Right ventricle myocardium inferior (tissue), 1 donor: ENCODE measurements at places on chromosomes 3 and 15.

DNA sequence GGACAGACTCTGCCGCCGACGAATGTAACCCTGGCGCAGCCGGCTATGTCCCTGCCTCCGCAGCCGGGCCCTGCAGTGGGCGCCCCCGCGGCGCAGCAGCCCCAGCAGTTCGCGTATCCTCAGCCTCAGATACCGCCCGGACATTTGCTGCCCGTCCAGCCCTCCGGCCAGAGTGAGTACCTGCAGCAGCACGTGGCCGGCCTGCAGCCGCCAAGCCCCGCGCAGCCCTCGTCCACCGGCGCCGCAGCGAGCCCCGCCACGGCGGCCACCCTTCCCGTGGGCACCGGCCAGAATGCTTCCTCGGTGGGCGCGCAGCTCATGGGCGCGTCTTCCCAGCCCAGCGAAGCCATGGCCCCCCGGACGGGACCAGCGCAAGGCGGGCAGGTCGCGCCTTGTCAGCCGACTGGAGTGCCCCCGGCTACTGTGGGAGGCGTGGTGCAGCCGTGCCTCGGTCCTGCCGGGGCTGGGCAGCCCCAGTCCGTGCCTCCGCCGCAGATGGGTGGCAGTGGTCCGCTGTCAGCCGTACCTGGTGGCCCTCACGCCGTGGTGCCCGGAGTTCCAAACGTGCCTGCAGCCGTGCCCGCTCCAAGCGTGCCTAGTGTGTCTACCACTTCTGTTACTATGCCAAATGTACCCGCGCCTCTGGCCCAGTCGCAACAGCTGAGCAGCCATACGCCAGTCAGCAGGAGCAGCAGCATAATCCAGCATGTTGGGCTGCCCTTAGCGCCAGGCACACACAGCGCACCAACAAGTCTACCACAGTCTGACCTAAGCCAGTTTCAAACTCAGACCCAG is 2.4 kb downstream of the TSC22D2 start:
- DNase-seq = peak; percentile 74

GRCh38 chr3:184525337-184526087 is 36.1 kb upstream of the EPHB3 start:
- peak; percentile 65 for DNase-seq

DNA sequence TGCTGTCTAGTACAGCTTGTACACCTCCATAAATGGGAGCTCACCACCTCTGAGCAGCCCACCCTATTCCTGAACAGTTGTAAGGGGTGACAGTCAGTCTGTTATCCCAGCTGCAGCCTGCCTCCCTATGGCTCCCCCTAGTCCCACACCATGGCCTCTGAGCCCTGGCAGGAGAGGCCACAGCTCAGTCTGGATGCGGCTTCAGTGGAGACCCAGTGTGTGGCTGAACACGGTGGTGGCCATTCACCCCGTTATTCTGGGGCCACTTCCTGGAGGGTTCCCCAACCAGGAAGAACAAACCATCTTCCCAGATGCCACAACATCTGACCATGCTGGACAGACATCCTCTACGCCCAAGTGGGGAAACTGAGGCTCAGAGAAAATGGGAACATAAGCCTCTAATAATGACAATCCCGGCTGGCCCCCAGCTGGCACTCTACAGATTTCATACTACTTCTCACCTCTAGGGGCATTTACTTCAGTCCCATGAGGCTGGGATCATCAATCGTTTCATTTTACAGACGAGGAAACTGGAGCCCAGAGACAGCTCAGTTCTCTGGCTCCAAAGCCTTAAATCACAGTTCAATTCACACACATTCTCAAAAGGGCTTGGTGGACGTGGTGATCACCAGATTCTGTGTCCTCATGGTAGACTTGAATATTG is 9.2 kb upstream of the GRIP2 start:
- no peak for DNase-seq

GRCh38 chr3:8359133-8359532 is 142.5 kb upstream of the LMCD1 start:
- no peak for DNase-seq

DNA sequence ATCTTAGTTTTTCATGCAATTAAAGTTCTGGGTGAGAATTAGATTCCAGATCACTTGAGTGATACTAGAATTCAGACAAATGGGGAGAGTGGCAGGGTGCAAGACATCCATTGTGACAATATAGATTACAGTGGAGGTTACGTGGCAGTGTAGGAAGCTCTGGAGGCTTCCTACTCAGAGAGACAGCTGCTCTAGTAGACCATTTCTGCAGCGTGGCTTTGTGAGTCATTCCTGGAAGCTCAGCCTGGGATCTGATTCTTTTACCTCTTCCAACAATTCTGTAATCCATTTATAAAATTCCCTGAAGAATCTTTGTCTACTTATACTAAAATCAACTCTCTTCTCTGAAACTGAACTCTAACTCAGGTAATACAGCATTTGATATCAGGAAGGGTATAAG is 90.4 kb upstream of the ASB14 start:
- DNase-seq = no peak

- DNase-seq = no peak
Observed at GRCh38 chr3:157369727-157370421, 66.8 kb upstream of the PTX3 start.

- DNase-seq = no peak
Observed at GRCh38 chr15:27796405-27797320, 302.5 kb downstream of the OCA2 start.

DNA sequence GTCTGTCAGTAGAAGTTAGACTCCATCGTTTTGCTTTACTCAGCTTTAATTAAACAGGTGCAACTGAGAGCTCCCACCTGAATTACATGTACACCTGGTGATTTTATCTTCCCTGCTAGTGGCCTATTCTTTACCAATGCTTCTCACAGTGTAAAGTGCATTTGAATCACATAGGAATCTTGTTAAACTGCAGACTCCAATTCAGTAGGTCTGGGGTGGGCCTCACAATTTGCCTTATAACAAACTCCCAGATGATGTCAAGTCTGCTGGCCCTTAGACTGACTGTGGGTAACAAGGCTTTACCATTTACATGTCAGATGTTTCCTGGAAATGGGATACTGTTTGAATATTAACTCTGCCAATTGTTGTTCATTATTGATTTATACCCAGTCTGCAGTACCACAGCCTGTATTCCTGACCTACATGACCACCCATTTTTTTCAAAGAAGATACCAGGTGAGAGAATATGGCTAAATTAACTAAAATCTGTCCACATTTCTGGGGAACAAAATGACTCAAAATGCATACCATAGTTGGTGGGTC is 37.2 kb downstream of the CMSS1 start:
- DNase-seq = no peak

GRCh38 chr3:137409584-137409983 is 354.5 kb upstream of the SOX14 start:
- DNase-seq = no peak

GRCh38 chr3:32569540-32570420 is 878 bp downstream of the DYNC1LI1 start:
- peak; percentile 84 for DNase-seq

- DNase-seq = no peak
Observed at GRCh38 chr3:124760601-124761000, 30.3 kb downstream of the UMPS start.

- no peak for DNase-seq
Observed at GRCh38 chr3:31173118-31173718, 278.8 kb upstream of the GADL1 start.

DNA sequence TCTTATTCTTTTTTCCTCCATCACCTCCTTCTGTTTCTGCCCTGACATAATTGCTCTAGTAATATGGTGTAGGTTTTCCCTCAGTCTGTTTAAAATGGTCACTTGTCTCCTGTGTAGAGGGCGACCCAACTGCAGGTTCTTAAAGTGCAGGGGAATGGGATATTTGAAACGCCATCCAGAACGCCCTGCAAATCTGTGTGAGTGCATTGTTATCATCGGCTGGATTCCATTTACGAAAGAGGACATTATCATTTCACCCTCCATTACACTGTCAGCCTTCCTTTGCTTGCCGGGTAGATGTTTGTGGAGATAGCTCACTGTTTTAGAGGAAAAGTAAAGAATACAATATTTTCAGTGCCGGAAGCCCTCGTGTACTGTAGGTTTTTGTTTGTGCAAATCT is 354.0 kb downstream of the LRTM1 start:
- no peak for DNase-seq

DNA sequence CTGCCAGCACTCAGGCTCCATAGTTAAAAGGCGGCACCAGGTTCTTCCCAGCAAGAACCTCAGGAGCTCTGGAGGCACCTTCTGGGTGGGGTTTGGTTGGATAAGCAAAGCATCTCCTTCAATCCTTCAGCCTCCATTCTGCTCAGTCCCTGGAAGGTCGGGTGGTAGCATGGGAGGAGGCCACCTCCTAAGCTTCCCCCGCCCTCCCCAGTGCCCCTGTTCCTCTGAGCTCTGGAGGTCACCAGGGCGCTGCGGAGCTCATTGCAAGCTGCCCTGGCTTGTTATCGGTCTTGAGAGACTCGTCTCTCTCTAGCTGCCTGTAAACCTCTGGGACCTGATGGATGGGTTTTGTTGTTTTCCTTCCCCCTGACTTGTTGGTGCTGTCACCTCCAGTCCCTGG is 124.8 kb downstream of the RPLP1 start:
- DNase-seq = no peak

GRCh38 chr15:45254405-45254804 is 2.4 kb downstream of the SLC28A2 start:
- DNase-seq = no peak

- DNase-seq = no peak
Observed at GRCh38 chr3:152879130-152879789, 44.3 kb downstream of the P2RY1 start.

DNA sequence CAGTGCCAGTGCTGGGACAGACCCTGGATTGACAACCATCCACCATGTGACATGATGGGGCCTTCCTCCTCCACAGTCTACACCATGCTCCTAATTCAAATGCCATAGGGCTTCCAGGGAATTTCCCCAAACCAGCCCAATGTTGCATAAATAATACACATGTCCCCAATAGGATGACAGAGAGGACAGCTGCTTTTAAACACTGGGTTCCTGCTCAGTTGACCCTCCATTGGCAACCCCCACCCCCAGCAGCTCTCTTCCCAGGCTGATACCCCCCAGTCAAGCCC is 28.3 kb upstream of the ATP2B2 start:
- no peak for DNase-seq

DNA sequence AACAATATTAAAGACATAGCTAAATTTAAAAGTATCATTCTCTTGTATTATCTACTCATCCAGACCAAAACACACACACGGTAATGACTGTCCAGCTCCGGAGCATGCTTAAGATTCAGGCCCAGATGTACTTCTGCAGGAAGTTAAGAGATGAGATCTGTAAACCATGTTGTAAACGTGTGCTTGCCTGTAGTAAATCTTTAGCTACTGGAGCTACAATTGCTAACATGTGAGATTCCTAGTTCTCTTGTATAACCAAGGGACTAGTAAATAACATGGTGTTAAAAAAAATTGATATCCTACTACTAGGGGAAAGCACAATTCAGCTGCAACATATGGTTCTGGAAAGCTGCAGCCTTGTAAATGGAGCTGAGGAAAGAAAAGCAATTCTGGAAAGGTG is 651.7 kb upstream of the CCDC54 start:
- no peak for DNase-seq

DNA sequence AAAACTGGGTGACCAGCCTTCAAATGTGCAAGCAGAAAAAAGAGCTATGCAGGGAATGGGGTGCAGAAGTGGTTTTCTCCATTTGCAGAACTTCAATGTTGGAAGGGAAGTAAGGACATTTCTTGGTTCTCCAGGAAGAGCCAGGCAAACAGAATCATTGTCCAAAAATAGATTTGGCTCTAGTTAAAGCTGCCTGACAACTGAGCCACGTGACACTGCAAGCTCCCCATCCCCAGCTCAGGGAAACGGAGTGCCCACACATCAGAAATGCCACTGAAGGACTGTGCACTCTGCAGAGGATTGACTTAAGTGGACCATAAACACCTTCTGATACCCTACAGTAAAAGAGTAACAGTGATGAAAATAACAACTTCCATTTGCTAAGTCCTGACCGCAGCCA is 195.6 kb upstream of the NSMCE3 start:
- no peak for DNase-seq

DNA sequence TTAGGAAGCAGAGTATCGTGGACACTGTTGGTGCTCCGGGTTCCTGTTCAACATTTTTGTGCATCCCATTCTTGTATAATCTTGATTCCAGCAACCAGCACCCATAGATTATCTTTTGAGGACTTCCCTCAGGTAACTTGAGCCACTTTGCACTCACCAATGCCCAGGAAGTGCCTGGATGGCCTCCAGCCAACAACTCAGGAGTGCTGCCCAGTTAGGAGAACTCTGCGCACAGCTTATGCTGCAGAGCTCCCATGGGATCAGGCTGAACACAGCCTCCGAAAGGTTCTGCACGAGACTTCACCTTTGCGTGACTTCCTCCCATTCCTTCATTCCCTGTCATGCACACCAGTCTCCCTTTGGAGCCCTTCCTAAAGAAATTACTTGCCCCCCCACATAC is 64.3 kb upstream of the LRRN1 start:
- DNase-seq = no peak

DNA sequence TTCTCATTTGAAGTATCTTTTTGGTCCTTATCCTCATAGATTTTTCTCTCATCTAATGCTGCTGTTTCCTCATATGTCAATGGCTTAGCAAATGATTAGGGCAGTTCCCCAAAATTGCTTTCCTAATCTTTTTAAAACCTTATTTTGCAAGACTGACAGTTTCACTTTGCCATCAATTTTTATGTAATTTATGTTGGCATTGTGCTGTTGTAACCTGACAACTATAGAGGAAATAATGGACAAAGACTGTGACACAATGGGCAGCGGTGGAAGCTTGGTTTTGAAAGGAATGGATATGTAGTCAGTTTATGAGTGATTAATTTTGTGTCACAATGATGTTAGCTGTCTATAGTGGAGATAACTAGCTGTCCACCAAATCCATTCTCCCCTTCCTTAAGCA is 10.6 kb upstream of the SH3BP5 start:
- no peak for DNase-seq

DNA sequence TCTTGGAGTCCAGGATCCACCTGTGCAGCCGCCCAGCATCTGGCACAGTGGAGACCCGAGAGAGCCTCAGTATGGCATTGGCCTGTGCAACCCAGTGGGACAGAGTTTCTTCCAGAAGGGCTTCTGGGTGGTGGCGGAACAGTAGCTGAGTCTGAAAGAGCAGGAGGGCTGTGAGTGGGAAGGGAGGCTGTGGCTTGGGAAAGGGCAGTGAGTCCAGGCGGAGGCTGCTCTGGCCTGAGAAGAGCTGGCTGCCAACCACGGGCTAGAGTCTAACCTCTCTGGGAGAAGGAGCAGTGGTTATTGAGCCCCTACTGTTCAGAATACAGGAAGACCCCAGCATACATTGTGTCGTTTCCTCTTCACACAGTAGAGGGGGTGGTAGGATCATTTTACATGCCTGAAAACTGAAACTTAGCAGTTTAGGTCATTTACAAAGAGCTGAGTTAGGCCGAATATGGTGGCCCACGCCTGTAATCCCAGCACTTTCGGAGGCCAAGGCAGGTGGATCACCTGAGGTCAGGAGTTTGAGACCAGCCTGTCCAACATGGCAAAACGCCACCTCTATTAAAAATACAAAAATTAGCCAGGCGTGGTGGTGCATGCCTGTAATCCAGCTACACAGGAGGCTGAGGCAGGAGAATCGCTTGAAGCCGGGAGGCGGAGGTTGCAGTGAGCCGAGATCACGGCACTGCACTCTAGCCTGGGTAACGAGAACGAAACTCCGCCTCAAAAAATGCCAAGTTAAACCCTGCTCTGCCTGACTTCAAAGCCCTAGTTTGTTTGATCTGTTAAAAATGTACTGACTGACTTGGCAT is 3.2 kb downstream of the AEN start:
- no peak for DNase-seq

- DNase-seq = no peak
Observed at GRCh38 chr15:33093222-33093621, 101.3 kb downstream of the FMN1 start.

- no peak for DNase-seq
Observed at GRCh38 chr3:129239991-129240390, 9.4 kb upstream of the COPG1 start.

GRCh38 chr15:54790693-54791092 is 406.0 kb downstream of the RSL24D1 start:
- no peak for DNase-seq
